ENCODE measurements at places on chromosomes 2 and 18.

- DNase-seq, result no peak
Measured at GRCh38 chr2:215754546-215754945, 258.8 kb downstream of the MREG start.

GRCh38 chr2:32358111-32358482, 1.3 kb downstream of the BIRC6 start:
- peak; percentile 10 for DNase-seq

- no peak for DNase-seq
Measured at GRCh38 chr2:37568565-37568964, 102.9 kb downstream of the CDC42EP3 start.

- no peak for DNase-seq
Measured at GRCh38 chr18:62776024-62776570, 60.8 kb downstream of the PHLPP1 start.

GRCh38 chr2:62453955-62454354, 52.0 kb downstream of the TMEM17 start:
- DNase-seq, result no peak

DNA sequence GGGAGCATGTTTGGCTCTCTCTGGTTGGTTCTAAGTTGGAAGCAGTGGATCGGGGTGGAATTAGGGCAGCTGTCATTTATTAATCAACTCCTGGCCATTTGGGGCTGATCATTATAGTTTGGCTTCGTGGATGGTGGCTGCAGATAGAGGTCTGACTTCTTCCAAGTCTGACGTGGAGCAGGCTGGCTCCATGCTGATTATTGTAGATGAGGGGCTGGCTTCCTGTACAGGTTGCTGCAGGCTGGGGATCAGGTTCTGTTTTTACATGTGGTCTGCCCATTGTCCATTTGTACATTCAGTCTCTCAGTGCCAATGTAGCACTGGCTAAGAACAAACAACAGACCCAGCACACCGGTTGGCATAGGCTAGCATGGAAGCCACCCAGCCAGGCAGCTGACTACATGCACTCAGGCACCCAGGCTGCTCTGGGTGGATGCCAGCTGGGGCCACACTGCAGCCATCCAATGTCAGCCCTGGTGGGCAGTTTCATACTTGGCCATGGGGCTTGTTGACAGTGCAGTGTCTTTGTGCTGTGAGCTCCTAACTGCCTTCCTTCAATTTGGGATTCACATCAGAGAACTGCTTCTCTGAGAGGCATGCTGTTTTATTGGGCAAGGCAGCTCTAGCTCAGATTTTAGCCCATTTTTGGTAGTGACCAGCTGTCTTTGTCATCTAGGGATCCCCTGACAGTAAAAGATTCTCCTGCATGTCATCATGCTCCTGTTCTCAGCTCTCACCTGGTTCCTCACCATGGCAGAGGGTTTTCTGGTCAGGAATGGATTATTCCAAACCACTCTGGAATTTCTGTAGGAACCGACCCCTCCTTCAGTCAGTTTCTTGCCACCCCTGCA, 25.4 kb downstream of the NPAS2 start:
- no peak for DNase-seq

DNA sequence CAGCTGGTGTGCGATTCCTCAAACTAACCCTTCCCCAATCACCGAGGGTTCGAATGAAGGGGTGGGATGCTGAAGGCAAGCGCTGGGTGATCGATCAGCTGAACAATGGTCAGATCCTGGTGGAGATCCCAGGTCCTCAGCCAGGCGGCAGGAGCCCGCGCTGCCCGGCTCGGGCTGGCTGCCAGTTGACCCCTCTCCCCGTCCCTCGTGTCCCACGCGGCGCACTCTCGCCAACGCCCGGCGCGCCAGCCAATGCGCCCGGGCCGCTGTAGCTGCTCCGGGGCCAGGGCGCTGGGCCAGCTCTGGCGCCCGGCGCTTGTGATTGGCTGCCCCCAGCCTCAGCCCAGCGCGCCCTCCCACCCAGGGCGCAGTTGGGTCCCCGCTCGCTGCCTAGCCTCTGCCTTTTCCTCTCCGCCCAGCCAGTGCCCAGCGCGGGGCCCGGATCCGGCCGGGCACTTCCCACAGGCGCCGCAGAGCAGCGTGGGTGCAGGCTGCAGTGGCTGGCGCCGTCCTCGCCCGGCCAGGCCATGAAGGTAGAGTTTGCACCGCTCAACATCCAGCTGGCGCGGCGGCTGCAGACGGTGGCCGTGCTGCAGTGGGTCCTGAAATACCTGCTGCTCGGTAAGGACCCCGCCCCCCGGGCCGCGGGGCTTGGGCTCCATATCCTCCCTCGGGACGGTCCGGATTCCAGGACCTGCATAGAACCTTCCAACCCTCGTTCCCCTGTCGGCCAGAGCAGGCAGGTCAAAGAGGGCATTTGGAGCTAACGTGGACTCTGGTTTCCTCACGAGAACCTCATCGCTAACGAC, at the start of gene MOGAT1:
Gene MOGAT1 (plus strand): TSS at position 400 of the 809 bp plus-strand sequence. CDS start 128 bp downstream, at position 528.
- peak; percentile 60 for DNase-seq

- DNase-seq, result no peak
Measured at GRCh38 chr2:121142452-121142851, 142.6 kb downstream of the TFCP2L1 start.

GRCh38 chr2:150063432-150063889, 424.0 kb downstream of the RND3 start:
- peak; percentile 74 for DNase-seq

DNA sequence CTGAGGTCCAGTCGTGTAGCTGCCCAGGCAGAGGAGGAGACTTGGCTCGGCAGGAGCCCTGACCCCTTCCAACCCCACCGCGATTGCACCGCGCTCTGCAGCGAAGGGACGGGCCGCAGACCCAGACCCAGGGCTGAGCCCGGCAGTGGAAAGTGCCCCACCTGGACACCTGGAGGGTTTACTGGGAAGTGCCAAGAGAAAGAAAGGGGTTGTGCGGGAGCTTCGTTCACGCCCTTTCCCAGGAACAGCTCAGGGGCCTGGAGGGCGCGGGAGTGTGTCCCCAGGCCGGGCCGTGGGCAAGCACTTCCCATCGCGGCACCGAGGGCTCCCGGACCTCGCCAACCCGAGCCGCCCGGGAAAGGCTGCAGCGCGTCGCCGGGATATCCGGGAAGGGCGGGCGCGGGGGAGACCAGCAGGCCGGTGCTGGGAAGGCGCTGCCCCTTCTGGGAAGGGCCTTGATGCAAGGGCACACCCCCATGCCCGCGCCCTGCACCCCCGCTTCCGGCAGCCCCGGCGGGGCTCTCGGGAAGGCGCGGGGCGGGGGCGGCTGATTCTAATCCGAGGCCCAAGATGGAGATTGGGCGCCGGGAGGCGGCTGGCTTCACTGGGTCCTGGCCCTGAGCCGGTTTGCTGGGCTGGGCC, 36.1 kb upstream of the MRPL33 start:
- DNase-seq, result peak; percentile 93

DNA sequence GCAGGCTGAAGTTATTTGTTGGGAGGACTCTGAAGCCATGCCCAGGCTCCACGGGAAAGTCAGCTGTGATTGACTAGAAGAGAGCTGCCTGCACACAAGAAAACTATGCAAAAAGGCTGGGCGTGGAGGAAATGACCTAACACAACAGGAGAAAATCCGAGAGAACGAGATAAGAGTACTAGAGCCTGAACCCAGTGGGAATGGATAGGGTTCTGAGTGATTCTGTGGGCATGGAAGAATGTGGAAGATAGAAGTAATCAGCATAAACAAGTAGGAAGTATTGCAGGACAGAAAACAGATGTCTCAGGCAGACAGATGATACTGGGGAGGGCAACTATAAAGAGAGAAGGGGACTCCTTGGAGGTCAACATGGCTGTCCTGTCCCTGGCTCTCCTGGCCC, 12.1 kb upstream of the COPS8 start:
- DNase-seq, result peak; percentile 85

GRCh38 chr2:188789951-188790350, 184.2 kb upstream of the COL3A1 start:
- DNase-seq, result no peak

- DNase-seq, result no peak
Measured at GRCh38 chr2:127612111-127612822, 33.7 kb upstream of the GPR17 start.

GRCh38 chr2:102551329-102552096, 67.8 kb upstream of the SLC9A2 start:
- DNase-seq, result no peak

DNA sequence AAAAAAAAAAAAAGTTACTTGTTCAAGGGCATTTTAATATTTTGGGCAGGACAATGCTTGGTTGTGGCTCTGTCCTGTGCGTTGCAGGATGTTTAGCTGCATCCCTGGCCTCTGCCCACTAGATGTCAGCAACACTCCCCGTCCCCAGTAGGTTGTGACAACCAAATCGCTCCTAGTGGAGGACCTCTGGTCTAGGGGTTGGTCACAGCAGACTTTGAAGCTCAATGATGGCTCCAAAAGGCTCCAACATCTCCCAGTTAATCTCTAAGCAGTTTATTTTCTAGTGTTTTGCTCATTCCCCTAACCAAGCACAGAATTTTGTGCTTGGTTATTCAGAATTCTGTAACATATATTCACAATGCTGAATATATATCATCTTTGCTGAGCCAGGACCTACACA, 67.0 kb downstream of the CHRNA1 start:
- peak; percentile 86 for DNase-seq

- no peak for DNase-seq
Measured at GRCh38 chr2:86671337-86671981, 47.8 kb upstream of the RNF103 start.

GRCh38 chr18:24875777-24876176, 415.3 kb downstream of the HRH4 start:
- DNase-seq, result peak; percentile 51

GRCh38 chr2:9002313-9002636, 1.2 kb downstream of the MBOAT2 start:
- DNase-seq, result no peak

DNA sequence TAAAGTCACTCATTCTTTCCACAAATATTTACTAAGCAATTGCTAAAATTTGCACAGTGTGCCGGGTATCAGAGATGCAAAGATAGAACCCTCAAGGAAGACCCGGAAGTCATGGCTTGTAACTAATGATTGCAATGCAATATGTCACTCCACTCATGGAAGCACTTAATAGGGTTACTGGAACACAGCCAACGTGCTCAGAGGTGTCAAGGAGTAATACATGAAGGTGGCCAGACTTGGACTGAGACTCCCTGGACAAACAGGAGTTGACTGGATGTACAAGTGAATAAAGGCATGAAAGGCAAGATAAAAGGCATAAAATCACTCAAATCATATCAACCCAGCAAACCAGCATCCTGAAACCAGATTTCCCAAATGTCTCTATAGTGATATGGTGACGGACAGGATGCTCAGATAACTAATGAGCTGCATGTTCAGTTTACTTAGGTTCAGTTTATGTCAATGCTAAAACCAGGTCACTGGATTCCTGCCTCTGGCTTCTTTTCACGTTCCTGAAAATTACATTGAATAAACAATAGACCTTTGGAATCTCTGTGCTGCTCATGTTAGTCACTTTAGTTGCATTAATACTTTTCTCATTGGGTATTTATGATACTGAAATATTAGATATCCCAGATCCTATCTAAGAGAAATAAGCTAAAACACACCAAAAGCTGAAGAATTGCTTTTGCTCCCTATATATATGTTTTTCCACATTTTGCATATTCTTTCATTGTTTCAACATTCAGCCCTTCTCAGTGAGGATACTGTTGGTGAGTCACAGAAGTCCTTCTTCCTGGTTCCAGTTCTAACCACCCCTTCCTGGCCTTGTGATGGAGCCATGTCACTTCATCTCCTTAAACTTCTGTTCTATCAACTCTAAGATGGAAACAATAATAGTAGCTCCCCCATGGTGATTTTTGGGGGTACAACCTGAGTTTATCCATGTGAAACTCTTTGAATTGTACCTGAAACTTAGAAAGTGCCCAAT, 688.9 kb upstream of the ID2 start:
- no peak for DNase-seq

DNA sequence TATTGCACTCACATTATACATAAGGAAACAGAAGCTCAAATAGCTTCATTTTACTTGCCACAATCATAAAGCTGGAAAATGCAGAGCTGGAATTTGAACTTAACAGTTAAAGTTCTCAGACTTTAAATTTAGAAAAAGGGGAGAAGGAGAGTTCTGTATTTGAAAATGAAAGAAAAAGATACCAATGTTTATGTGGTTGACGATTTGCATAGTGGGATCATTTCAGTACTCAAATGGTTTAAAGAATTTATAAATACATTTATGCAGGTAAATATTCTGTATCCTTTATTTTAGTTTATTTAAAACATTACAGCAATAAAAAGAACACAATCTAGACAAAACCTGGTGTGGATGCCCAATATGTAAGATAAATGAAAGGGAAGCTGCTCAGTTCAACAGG, 25.5 kb upstream of the STAT4 start:
- no peak for DNase-seq

DNA sequence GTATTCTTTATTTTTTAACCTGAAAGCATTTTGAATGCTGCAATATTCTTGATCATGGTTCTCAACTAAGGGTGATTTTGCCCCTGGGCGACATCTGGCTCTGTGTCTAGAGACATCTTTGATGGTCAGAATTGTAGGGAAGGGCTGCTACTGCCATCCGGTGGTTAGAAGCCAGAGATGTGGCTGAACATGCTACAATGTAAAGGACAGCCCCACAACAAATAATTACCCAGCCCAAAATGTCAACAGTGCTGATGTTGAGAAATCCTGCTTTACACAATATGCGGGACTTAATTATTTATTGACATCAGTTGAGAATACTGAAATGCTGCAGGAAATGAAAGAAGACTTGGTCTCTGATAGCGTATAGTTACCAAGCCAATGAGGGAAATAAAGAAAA, 37.5 kb upstream of the SERPINB2 start:
- DNase-seq, result peak; percentile 48
